ENCODE measurements at places on chromosomes 11 and 22. TPM values are rescaled to one million over a fixed set of nuclear protein-coding genes. Genes with fewer than 3 reads are reported as not detected.
A peak's percentile ranks its signal among the peaks of the same experiment; 100 is the strongest.

DNA sequence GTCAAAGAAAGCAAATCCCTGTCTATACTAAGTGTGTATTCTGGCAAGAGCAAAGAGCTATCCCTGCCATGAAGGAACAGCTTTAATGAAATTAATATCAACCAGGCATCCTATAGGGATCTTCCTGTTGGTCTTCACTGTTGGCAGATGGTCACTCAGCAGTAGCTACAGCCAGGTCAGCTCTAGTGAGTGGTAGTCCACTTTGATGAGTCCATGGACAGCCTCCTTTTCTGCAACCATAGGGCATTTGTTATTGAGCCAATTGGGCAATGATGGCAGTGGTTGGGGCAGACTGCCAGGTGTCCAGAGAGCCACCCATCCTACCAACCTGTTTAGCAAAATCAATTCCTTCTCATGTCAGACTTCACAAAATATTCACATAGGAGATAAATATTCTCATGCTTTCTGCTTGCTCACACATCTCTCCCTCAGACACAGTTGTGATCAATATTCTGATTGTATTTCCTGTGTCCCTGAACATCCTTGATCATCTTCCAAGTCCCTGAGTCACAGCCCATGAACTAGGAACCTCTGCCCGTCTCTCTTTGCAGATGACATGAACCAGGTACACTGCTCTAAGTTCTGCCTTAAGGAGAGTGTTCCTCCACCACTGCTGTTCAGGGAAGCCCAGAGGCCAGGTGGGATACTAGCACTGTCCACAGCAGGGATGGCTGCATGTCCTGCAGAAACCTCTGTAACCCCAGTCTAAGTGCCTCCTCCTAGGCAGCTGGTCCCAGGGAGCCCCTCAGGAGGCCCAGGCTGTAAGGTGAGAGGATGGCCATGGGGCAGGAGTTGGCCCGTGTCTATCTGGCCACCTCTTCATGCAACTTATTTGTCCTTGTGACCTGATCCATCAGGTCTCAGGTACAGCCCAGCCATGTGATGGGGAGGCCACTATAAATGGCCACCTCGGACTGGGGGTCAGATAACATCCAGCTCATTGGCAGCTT is 74.2 kb upstream of the IGLL5 start:
- DNase-seq = no peak

- no peak for DNase-seq
Measured at GRCh38 chr11:117959438-117960149, 26.6 kb upstream of the IL10RA start.

GRCh38 chr11:61144511-61145179 is 16.6 kb downstream of the VPS37C start:
- no peak for DNase-seq

- DNase-seq = no peak
Measured at GRCh38 chr11:117143390-117143789, 697 bp upstream of the PAFAH1B2 start.

DNA sequence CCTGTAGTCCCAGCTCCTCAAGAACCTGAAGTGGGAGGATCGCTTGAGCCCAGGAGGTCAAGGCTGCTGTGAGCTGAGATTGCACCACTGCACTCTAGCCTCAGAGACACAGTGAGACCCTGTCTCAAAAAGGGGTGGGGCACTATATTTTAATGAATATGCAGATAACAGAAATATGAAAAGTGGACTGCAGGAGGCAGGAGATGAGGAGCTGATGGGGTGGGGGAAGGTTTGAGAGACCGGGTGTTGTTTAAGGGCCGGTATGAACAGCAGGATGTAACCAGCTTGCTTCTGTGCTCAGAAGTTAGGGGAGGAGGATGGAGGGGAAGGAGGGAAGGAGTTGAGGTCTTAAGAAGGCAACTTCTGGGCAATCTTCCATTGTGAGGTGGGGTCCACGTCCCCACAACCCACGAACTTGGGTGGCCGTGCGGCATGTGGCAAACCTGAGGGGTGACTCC is 1.3 kb upstream of the B4GALNT4 start:
- no peak for DNase-seq

GRCh38 chr11:72589802-72590761 is 84.1 kb downstream of the PDE2A start:
- no peak for DNase-seq

F2 gene
- not detected for polyA plus RNA-seq

- no peak for DNase-seq
Measured at GRCh38 chr11:23364076-23364475, 503.8 kb upstream of the CCDC179 start.

- DNase-seq = no peak
Measured at GRCh38 chr22:46251266-46251665, 1.2 kb upstream of the CDPF1 start.

DNA sequence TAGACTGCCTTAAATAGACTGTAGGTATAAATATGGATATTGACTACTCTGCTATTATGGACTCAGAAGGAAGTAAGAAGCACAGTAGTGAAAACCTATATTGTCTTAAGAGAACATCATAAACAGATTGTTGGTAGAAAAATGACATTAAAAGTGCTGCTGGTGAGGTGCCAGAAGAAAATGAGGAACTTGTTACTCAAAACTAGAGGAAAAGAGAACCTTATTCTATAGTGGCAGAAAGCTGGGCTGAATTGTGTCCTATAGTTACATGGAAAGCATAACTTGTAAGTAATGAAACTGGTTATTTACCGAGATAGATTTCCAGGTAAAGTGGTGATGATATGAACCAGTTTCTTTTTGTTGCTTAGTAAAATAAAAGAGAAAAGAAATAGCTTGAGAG is 109.7 kb upstream of the CTSC start:
- DNase-seq = no peak

DNA sequence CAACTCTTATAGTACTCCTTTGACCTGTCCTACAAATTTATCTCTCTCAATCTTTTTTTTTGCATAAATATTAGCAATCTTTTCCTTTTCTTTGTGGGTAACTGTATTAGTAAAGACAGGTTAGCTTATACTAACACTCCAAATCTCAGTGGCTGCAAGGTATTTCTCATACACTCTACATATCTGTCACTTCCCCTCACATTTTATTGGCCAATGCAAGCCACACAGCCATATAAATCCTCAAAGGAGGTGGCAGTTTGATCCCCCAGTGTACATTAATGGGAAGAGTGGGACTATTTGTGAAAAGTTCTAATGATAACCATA is 42.6 kb upstream of the EED start:
- no peak for DNase-seq

DNA sequence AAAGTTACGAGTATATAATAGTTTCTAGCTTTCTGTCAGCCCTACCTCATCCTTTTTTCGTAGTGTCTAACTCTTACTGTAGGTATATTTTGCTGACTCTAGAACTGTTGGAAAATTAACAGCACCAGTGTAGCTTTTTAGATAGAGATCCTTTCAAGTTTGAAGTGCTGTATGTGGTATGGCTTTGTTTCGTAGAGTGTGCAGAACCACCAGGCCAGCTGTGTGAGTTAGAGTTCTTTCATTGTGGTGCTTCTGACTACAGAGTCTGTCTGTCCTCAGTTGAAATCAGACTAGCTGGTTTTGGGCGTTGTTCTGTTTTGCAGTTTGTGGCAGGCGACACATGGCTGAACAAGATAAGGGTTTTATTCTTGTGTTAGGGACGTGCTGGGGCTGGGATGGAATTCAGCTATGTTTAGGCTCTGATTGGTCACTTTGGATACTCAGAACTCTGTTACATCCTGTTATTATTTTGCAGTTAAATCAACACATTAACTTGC is 3.2 kb downstream of the ARHGEF12 start:
- DNase-seq = no peak

DNA sequence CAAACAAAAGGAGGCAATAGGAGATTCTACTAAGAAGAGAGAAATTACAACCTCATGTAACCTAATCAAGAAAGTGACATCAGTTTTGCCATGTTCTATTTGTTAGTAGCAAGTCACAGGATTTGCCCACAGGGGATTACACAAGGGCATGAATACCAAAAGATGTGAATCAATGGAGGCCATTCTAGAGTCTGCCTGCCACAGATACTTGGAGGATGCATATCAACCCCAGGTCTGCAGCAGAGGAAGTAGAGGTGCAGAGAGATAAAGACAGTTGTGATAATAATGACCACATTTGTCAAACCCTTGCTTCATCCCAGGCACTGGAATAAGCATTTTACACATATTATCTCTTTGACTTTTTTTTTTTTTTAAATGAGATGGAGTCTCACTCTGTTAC is 2.4 kb upstream of the ASCC2 start:
- no peak for DNase-seq

IL17RA gene
- 3.6 TPM for polyA plus RNA-seq

DNA sequence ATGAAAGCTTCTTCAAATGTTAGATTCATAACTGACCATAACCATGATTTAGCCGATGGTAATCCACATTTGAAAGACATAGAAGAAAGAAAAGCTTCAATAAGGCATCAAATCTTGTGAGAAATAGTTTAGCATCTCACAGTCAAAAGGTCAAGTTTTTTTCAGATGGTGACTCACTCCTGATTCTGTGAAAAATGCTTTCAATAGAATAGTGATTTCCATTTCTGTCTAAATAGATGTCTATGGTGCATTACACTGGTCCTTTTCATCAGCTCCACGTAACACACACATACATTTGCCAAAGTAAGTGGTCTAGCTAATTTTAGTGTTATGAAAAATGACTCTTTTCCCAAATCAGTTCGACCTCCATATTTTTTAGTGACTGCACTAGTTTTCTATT is 139.2 kb downstream of the LRRC4C start:
- DNase-seq = peak; percentile 4

Measured in muscle of back (tissue), 13 donors.